ENCODE measurements at places on chromosomes 4 and X. TPM values are rescaled to one million over a fixed set of nuclear protein-coding genes. Genes with fewer than 3 reads are reported as not detected.

ITIH6 gene
- total RNA-seq: not detected

SLC9B1 gene
- 1.2 TPM for total RNA-seq

FGF2 gene
- 2.9 TPM for total RNA-seq

PLP2 gene
- total RNA-seq: 21.9 TPM

MAGEB17 gene
- total RNA-seq: not detected

EDA2R gene
- total RNA-seq: 3.6 TPM

CACNA1F gene
- total RNA-seq: 0.19 TPM

AFAP1 gene
- total RNA-seq: 5.8 TPM

IQCM gene
- total RNA-seq: not detected

CAPN6 gene
- total RNA-seq: not detected

RBMX gene
- total RNA-seq: 247 TPM

FHL1 gene
- total RNA-seq: 12.4 TPM

C4orf54 gene
- total RNA-seq: not detected

RAB40AL gene
- total RNA-seq: 0.33 TPM

FREM3 gene
- total RNA-seq: not detected

PSAPL1 gene
- not detected for total RNA-seq

GABRG1 gene
- total RNA-seq: not detected

SEL1L3 gene
- total RNA-seq: 82.8 TPM

Data from activated CD8-positive, alpha-beta memory T cell treated with anti-CD3 and anti-CD28 coated beads, Interleukin-2, amount 10 ng/mL, durations not matched to agents 7 days and 5 days (primary cell).